ENCODE measurements at places on chromosomes 3 and 15.

DNA sequence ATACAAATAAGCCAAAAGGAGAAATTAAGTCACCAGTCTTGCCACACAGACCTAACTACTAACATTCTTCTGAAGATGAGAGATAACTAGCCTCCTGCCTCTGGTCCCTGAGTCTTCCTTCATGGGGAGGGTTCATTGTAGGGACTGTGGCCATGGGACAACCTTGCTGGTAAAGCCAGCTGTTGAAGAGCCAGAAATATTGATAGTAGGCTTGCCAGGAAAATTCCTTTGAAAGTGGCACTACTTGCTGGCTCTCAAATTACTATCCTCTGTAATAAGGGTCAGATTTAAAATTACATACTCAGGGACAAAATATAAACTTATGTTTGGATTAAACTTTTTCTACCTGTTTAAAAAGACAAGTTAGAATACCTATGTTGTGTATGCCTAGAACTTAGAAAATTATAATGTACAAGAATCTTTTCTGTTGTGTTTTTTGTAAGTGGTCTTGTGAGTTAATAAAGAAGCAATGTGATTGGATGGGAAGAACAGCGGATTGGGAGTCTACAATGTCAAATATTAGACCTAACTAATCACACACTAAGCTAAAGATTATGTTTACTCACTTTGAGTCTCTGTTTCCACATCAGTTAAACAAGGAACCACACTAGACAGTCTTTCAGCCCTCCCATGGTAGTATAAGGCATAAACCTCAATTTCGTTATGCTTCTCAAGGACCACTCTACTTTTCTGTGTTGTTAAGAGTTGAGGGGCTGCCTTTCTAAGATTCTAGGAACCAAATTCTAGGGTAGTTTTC is 60.0 kb upstream of the TRIM71 start:
- no peak for DNase-seq

- no peak for DNase-seq
Measured at GRCh38 chr3:78820542-78820941, 947.3 kb downstream of the ROBO1 start.

- DNase-seq, result no peak
Measured at GRCh38 chr15:48759921-48760320, 50.9 kb downstream of the CEP152 start.

DNA sequence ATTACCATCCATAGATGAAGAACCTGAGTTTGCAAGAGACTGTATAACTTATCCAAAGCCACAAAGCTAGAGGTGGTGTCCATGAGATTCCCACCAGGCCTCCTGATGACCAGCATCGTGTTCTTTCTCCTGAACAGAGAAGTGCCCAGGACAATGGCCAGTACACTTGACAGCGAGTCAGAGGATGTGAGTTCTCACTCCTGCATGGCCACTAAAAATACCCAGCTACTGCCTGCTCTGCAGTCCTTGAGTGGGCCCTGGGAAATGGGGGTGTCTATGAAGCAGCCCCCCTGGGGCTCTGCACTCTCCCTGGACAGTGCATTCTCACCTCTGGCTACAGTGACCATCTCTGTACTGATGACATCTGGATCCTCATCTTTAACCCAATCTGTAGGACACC is 201.2 kb downstream of the RPLP1 start:
- DNase-seq, result no peak

DNA sequence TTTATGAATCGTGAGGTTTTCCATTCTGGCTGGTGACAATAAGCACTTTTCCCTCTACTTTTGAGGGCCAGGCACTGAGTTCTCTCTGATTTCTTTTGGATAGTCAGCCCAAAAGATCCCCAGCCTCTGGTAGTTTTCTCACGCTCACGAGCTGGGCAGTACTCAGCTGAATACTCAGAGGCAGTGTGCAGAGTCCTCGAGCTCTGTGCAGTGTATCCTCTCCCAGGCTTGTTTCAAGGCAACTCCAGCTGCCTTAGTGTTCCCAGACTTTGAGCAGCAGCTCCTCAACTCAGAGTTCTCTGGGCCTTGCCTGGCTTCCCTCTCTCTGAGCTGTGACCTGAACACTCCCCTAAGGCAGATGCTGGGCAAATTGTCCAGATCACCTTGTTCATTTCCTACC is 59.1 kb upstream of the IQSEC1 start:
- no peak for DNase-seq

DNA sequence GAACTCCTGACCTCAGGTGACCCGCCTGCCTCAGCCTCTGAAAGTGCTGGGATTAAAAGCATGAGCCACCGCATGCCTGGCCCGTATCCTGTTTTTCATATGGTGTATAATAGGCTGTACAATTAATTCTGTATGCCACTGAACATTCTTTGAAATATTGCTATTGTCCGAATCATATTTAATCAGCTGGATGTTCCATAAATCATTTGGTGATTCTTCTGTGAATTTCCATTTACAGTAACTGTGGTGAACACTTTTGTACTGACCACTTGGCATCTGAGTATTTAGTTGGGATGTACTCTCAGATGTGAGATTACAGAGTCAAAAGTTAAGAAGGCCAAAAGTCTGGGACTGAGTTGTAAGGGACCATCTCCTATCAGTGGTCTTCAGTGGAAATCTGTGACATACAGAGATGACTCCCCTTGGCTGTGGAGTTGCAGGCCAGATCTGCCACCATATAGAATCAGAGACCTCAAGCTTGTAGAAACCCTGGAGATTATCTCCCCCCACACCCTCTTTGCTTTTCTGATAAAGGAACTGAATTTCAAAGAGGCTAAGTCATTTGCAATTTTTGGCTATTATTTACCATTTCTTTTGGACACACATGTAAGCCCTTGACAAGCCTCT is 25.7 kb upstream of the DYNC1LI1 start:
- no peak for DNase-seq

Data from activated CD4-positive, alpha-beta T cell treated with anti-CD3 and anti-CD28 coated beads, Interleukin-2, amount 50 U/mL, for 24 hours (primary cell).